Thymus (tissue), 14 donors: ENCODE measurements at places on chromosomes 7 and 10. TPM values are rescaled to one million over a fixed set of nuclear protein-coding genes. Genes with fewer than 3 reads are reported as not detected.

GRCh38 chr10:50385624-50386023 is 134.3 kb upstream of the ASAH2 start:
- H3K27ac ChIP-seq: no peak overlapping the region
- H3K27me3 ChIP-seq: no peaks in the 10 kb centered on the region
- peak; percentile 5 for DNase-seq
- H3K36me3 ChIP-seq: no peaks in the 10 kb centered on the region
- H3K4me1 ChIP-seq: no peaks in the 10 kb centered on the region
- no peak overlapping the region for H3K4me3 ChIP-seq

The RGR gene
- not detected for total RNA-seq

DNA sequence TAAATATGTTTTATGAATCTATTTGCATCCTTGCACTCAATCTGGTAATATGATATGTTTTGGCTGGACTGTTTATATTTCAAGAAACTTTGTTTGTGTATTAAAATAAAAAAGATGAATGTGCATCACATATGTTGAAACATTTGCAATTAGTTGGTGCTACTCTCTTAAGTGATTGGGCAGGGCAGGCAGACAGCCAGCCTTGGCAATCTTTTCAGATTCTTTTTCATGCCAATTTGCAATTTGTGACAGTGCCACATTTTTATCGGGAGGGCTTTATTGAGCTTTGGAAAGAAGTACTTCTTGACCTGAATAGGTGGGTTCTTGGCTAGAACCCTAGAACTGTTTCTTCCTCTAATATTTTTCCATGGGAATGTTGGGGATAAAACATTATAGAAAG is 152.2 kb downstream of the NXPH1 start:
- H3K27me3 ChIP-seq: no peaks in the 10 kb centered on the region
- no peak overlapping the region for H3K27ac ChIP-seq
- no peaks in the 10 kb centered on the region for H3K36me3 ChIP-seq
- no peak overlapping the region for H3K4me3 ChIP-seq
- DNase-seq: no peak

The GIMAP7 gene
- 48.1 TPM for total RNA-seq

DNA sequence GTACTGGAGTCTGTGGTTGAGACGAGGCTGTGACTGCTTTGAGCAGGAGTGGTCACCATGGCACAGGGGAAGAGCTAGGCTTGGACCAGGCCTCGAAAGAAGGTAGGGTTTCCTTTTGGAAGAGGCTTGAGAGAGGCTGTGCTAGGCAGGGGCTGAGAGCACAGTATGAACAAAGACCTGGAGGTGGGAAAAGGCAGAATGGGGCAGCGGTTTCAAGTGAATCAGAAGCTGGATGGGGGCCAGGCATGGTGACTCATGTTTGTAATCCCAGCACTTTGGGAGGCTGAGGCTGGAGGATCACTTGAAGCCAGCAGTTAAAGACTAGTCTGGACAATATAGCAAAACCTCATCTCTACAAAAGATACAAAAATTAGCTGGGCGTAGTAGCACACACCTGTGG is 65.9 kb downstream of the CLIP2 start:
- no peak overlapping the region for H3K27ac ChIP-seq
- H3K4me1 ChIP-seq: no peaks in the 10 kb centered on the region
- peaks cover 6% of the 10 kb centered on the region for H3K36me3 ChIP-seq

The IFIT1B gene
- total RNA-seq: 0.38 TPM

DNA sequence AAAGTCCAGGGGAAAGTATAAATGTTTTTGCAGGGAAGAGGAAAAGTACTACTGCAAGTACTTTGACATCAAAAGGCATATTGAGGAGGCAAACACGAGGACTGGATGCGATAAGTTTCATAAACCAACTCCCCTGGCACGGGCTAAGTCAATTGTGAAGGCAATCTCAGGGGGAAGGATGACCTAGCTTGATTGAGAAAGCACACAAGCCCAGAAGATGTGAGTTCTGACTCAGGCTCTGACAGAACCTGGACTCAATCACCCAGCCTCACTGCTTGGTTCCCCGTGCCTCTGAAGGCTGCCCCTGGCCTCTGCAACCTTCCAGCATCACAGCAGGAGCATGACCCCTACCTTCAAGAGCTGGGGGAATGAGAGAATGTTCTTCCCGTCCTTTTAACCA is 93.2 kb upstream of the ZNF438 start:
- peaks cover 12% of the 10 kb centered on the region for H3K4me1 ChIP-seq
- H3K4me3 ChIP-seq: no peak overlapping the region
- H3K27me3 ChIP-seq: no peaks in the 10 kb centered on the region
- no peak for DNase-seq
- no peaks in the 10 kb centered on the region for H3K36me3 ChIP-seq
- no peak overlapping the region for H3K27ac ChIP-seq

The WNT2 gene
- total RNA-seq: 0.24 TPM

The HOXA7 gene
- 0.57 TPM for total RNA-seq

DNA sequence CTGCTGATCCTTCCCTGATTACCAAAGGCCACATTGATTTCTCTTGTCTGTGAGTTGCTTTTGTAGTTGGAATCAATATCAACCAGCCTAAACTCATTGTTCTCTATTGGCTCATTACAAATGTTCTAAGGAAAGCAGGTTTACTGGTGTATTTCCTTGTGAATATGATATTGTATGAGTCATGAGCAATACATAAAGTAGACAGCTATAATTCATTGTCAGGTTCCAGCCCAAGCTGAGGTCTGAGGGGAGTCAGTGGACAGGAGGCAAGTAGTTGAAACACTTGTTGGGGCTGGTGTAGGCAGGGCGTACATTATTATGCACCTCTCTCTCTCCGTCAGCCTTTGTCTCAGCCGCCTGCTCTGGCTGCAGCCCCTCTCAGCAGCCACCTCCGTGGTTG is 451.7 kb downstream of the IPMK start:
- H3K4me3 ChIP-seq: no peak overlapping the region
- no peaks in the 10 kb centered on the region for H3K36me3 ChIP-seq
- no peak overlapping the region for H3K27ac ChIP-seq

- H3K27ac ChIP-seq: no peak overlapping the region
- no peaks in the 10 kb centered on the region for H3K36me3 ChIP-seq
- no peak for DNase-seq
- H3K4me1 ChIP-seq: peaks cover 3% of the 10 kb centered on the region
These were observed 14.9 kb downstream of the SFTPD start for GRCh38 chr10:79933961-79934360.

DNA sequence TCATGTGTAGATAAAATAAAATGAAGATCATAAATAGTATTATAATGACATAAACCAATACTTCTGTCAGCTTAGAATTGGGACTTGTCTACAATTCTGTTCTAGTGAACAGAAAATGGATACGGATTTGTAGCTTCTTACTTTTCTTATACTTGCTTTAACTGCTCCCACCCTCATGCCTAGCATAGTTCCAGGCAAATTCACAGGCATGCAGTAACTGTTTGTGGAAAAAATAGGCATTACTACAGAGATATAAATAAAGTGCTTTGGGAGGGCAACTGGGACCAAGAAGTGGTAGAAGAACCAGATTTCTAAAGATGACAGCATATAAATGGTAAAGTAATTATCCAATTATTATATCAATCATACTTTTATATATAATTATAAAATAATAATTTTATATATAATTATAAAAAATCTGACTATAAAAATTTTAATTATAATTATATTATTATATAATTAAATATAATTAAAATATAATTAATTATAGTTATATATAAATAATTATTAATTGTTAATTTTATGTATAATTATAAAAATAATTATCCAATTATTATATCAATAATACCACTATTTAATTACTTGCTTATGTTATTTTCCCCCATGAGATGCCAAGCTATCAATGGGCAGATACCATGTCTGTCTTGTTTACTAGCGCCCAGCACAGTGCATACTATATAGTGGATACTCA is 144.1 kb downstream of the NOC3L start:
- no peak overlapping the region for H3K4me3 ChIP-seq
- no peaks in the 10 kb centered on the region for H3K27me3 ChIP-seq
- H3K27ac ChIP-seq: no peak overlapping the region
- H3K36me3 ChIP-seq: no peaks in the 10 kb centered on the region
- no peaks in the 10 kb centered on the region for H3K4me1 ChIP-seq
- no peak for DNase-seq

DNA sequence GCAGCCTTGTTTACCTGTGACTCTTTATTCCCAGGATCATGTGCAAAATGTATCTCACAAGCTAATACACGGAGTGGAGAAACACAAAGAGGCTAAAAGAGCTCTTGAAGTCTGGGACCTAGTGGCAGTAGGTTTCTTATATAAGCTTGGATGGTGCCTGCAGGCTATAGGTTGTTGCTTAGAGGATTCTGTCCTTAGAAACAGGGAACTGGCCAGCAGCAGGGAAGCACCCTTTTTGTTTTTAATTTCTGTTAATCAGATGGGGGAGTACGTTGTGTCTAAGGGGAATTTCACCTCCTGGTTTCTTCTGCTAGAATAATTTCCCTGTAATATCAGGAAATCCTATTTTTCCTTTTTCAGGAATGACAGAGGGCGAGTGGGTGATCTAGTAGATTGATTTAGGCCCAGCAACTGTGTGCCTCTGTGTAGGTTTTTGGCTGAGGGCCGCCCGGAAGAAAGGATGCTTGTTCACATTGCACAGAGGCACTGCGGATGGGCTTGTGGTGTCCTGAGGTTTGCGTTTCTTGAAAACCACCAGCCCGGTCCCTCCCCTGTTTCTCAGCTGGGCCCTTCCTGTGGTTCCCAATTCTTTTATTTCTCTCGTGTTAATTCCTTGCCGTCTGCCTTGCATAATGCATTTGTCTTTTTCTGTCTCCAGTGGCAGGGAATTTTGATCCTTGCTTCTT is 158.0 kb downstream of the CAMK1D start:
- H3K27ac ChIP-seq: peak overlapping the region; percentile 19
- H3K4me1 ChIP-seq: peaks cover 43% of the 10 kb centered on the region
- DNase-seq: no peak
- H3K36me3 ChIP-seq: no peaks in the 10 kb centered on the region
- H3K4me3 ChIP-seq: no peak overlapping the region

DNA sequence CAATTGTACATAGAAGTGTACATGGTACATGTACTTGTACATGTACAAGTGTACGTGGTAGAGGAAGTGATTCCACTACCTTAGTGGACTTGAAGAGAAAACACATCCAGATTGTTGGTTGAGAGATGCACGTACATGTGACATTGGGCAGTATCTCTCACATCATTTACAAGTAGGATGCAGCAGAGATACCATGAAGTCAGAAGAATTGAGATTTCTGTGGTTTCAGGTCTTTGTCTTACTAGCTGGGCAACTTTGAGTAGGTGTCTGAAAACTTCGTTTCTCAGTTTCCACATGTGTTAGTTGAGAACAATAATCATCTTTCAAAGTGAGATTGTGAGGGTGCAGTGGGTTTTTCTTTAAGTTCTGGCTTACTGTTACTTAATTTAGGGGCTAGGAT is 21.5 kb downstream of the CLDN12 start:
- no peak overlapping the region for H3K4me3 ChIP-seq
- H3K27me3 ChIP-seq: no peaks in the 10 kb centered on the region
- no peak overlapping the region for H3K27ac ChIP-seq
- no peak for DNase-seq
- no peaks in the 10 kb centered on the region for H3K4me1 ChIP-seq
- no peaks in the 10 kb centered on the region for H3K36me3 ChIP-seq

DNA sequence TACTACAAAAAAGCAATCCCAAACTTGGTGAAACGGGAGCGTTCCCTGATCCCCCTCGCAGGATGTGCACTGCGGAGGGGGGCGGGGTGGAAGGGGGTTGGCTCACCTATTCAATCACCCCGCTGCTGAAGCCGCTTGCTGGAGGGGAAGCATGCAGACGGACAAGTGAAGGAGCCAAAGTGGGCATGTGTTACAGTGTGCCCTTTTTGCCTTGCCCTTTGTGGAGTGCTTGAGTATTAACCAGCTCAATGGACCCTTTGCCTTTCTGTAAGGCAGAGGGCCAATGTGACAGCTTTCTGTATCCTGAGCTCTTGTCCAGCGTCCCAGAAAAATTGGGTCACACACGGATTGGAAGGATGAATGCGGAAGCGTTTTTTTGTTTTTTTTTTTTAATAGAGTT is 348.9 kb upstream of the NPSR1 start:
- H3K27me3 ChIP-seq: no peaks in the 10 kb centered on the region
- H3K36me3 ChIP-seq: no peaks in the 10 kb centered on the region
- H3K4me3 ChIP-seq: no peak overlapping the region
- DNase-seq: no peak

The COL26A1 gene
- 3.0 TPM for total RNA-seq

The RNLS gene
- total RNA-seq: 4.3 TPM

The VAX1 gene
- not detected for total RNA-seq

DNA sequence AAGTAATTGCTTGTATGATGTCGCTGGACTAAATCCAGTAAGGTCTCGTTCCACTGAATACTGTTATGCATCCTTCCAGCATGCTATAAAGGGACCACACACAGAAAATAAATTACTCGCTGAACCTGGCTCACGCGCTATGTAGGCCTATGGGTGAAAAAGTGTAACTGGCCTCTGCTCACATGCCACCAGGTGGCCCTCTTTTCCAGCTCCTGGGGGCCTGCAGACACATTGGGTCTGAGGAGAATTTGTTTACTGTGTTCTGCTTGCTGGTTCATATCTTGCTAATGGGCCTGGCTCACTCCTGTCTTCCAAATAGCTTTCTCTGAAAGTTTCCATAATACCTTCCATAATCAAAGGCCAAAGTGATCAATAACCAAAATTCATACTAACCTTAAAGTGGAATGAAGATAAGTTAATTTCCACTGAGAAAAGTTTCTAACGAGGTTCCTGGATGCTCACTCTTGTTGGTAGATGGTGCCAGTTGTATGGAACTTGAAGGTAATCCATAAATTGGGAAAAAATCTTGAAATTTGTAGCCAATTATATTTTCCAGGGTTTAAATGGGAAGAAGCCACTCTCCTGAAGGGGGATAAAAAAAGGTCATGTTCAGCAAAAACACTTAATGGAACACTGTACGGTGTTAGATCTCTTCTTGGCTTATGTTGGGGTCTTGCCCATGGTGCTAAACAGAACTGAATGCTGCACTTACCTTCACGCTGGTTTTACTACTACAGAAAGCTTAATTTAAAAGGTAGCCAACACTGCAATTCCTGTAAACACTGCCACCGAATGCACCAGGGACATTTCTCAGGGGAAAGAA is 27.0 kb upstream of the ZPBP start:
- no peak overlapping the region for H3K27ac ChIP-seq
- no peaks in the 10 kb centered on the region for H3K27me3 ChIP-seq
- no peaks in the 10 kb centered on the region for H3K36me3 ChIP-seq
- H3K4me3 ChIP-seq: no peak overlapping the region
- peak; percentile 35 for DNase-seq

The ARID5B gene
- total RNA-seq: 18.6 TPM

The DNMBP gene
- total RNA-seq: 11.9 TPM

GRCh38 chr10:49734676-49735075 is 27.4 kb downstream of the OGDHL start:
- no peak for DNase-seq
- no peaks in the 10 kb centered on the region for H3K36me3 ChIP-seq
- H3K4me1 ChIP-seq: no peaks in the 10 kb centered on the region
- no peaks in the 10 kb centered on the region for H3K27me3 ChIP-seq

DNA sequence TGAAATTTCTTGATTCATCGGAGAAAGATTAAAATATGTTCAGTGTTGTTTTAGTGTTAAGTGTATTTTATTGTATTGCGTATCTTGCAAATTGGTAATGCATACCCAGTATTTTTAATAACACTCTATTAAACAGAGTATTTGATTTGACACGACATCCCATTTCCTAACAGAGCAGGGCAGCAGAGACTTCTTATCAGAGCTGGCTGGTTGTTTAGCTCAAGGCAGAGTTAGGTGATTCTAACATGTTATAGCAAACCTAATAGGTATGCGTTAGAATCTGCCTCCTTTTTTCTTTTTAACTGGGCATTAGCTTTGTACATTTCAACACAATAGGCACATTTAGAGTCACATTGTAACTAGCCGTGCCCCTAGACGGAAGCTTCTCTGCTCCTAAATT is 57.1 kb upstream of the CELF2 start:
- no peak for DNase-seq
- H3K36me3 ChIP-seq: no peaks in the 10 kb centered on the region
- H3K4me1 ChIP-seq: no peaks in the 10 kb centered on the region
- peaks cover 3% of the 10 kb centered on the region for H3K27me3 ChIP-seq
- no peak overlapping the region for H3K27ac ChIP-seq
